ENCODE measurements at places on chromosomes 11 and 22.

- H3K4me1 ChIP-seq = peaks cover 41% of the 10 kb centered on the region
- peaks cover 75% of the 10 kb centered on the region for H3K36me3 ChIP-seq
- no peaks in the 10 kb centered on the region for H3K27me3 ChIP-seq
- no peak for DNase-seq
- H3K4me3 ChIP-seq = peak overlapping the region; percentile 88
Observed at GRCh38 chr11:57763568-57763967, 2.0 kb downstream of the CTNND1 start.

- H3K27ac ChIP-seq = no peak overlapping the region
- H3K4me3 ChIP-seq = no peak overlapping the region
- H3K36me3 ChIP-seq = no peaks in the 10 kb centered on the region
- no peaks in the 10 kb centered on the region for H3K27me3 ChIP-seq
Observed at GRCh38 chr11:128830290-128831173, 36.6 kb downstream of the KCNJ1 start.

- no peak overlapping the region for H3K27ac ChIP-seq
- no peaks in the 10 kb centered on the region for H3K4me1 ChIP-seq
- H3K27me3 ChIP-seq = peaks cover 42% of the 10 kb centered on the region
- DNase-seq = no peak
- no peak overlapping the region for H3K4me3 ChIP-seq
Observed at GRCh38 chr11:36425561-36426081, 84.5 kb downstream of the TRAF6 start.

- no peaks in the 10 kb centered on the region for H3K36me3 ChIP-seq
- H3K27me3 ChIP-seq = no peaks in the 10 kb centered on the region
- no peak for DNase-seq
- H3K4me3 ChIP-seq = no peak overlapping the region
- no peaks in the 10 kb centered on the region for H3K4me1 ChIP-seq
- no peak overlapping the region for H3K27ac ChIP-seq
Observed at GRCh38 chr11:121249039-121249663, 43.4 kb upstream of the SC5D start.

GRCh38 chr11:75028724-75029123 lies 40.0 kb downstream of the NEU3 start:
- H3K36me3 ChIP-seq = peaks cover 5% of the 10 kb centered on the region
- peaks cover 12% of the 10 kb centered on the region for H3K4me1 ChIP-seq
- no peaks in the 10 kb centered on the region for H3K27me3 ChIP-seq
- no peak overlapping the region for H3K4me3 ChIP-seq

DNA sequence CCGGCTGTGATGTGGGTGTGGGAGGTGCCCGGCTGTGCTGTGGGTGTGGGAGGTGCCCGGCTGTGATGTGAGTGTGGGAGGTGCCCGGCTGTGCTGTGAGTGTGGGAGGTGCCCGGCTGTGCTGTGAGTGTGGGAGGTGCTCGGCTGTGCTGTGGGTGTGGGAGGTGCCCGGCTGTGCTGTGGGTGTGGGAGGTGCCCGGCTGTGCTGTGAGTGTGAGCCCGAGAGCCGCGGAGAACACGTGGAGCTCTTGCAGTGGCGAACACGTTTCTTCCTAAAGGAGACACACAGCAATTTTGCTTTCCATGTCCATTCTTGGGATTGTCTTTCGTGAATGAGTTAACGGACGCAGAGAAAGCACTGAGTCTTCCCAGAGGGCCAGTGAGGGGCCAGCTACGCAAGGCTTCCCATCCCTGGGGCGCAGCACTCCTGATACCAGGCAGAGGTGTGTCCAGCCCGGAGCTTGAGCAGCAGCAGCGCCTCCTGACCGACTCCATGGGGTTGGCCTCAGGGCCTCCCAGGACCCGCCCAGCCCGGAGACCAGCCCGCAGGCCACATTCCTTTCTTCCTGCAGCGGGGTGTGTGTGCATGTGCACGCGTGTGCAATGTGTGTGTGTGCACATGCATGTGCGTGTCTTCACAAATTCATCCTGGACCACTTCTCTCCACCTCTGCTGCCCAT lies 245.0 kb upstream of the B3GAT1 start:
- no peaks in the 10 kb centered on the region for H3K36me3 ChIP-seq
- no peak for DNase-seq
- H3K27ac ChIP-seq = no peak overlapping the region
- H3K4me1 ChIP-seq = no peaks in the 10 kb centered on the region

GRCh38 chr11:82046778-82047177 lies 686.9 kb downstream of the FAM181B start:
- no peak overlapping the region for H3K4me3 ChIP-seq
- no peaks in the 10 kb centered on the region for H3K4me1 ChIP-seq
- no peak overlapping the region for H3K27ac ChIP-seq
- no peaks in the 10 kb centered on the region for H3K36me3 ChIP-seq
- no peaks in the 10 kb centered on the region for H3K27me3 ChIP-seq

DNA sequence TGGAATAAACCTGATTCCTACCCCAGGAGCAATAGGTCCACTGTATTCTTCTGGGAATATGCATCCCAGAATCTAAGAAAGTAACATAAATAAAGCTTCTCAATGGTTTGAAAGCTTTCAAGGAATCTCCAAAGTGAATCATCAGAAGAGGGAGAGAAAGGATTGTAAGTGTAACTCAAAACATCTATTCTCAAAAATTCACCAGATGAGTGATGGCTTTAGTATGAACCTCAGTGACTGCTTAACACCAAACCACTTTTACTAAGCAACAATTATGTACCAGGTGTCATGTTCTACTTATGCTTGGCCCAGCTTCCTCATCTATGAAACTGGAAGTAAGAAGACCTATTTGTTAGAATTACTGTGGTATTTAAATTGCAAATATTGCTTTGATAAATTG lies 7.4 kb downstream of the RAB38 start:
- H3K27ac ChIP-seq = no peak overlapping the region
- peaks cover 10% of the 10 kb centered on the region for H3K4me1 ChIP-seq
- no peak for DNase-seq
- H3K36me3 ChIP-seq = no peaks in the 10 kb centered on the region
- H3K4me3 ChIP-seq = no peak overlapping the region

DNA sequence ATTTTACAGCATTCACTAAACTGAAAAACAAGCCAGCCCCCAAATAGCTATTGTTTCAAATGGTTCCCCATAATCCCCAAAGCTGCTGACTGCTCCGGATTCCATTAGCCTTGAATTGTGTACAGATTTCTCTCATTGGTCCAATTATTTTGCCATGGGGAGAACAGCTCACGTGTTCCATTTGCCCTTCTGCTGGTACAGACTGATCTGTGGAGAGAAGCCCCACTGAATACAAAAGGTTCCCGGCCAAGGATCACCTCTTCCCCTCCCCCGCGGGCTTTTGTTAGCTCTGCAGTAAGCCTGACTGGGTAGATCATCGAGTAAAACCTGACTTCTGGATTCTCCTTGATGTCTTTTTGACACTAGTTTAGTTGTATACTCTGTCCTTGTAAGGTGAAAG lies 9.1 kb upstream of the MAPK8IP1 start:
- H3K27me3 ChIP-seq = no peaks in the 10 kb centered on the region
- H3K4me3 ChIP-seq = no peak overlapping the region
- H3K36me3 ChIP-seq = no peaks in the 10 kb centered on the region
- no peak overlapping the region for H3K27ac ChIP-seq

DNA sequence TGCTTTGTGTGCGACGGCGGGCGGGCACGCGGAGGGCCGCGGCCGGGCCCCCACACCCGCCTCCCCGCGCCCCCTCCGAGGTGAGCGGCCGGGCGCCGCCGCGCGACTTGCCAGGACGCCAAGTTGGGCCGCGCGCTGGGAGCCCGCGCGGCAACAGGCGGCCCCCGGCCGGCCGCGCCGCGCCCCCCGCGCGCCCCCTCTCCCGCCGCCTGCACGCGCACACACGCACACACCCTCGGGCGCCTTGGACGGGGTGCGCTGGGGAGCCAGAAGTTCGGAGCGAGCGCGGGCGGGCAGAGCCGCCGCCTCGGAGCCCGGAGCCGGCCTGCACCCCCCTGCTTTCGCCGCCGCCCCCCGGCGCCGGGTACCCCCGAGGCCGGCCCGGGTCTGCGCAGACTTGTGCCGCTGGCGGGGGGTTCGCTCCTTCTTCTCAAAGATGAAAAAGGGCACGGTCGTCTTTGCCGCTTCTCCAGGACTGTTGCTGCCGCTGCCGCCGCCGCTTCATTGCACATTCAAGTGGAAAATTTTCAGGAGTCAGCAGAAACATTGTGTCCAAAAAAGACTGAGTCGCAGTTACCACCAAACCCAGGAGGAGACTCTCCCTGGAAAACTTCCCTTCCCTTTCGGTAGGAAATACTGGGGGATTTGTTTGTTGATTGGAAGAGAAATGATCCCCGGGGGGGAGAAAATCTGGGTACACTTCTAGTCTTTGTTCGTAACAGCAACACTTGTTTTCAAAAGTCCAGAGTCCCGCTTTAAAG lies 895 bp downstream of the TEAD1 start:
- peaks cover 43% of the 10 kb centered on the region for H3K36me3 ChIP-seq
- H3K27ac ChIP-seq = peak overlapping the region; percentile 90
- no peak for DNase-seq

DNA sequence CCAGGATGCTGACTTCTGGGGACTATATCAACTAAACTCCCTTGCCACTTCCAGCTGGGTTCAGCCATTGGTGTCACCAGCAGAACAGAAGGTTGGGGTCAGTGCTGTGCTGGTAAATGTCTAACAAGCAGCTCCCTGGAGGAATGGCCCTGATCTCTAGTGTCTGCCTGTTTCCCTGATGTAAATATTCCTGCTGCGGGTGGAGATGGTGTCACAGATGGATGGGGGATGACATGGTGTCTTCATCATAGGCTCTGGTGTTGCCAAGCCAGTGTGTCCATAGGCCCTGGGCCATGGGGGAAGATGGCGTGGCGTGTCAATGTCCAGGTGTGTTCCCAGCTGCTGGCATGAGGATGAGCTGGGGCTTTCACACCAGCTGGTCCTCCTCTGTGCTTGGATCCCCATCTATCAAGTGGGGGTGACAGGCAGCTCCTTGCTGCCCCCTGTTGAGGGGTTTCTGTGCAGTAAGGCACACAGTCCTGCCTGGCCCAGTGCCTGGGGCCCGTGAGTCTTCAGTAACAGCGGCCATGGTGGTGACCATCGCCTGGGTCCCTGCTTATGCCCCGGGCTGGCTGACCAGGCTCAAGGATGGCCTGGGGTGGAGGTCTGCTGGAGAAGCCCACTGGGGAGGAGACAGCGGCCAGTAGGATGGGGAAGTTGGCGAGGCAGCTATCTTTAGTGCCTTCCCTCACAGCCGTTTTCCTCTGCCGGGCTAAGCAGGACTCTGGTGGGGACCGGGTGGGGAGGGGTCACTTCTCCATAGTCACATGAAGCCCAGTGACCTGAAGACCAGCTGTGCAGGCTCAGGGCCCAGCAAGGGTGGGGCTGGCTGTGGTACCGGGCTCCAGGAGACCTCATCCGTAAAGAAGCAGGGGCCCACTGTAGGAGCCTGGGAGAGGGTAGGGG lies 12.7 kb downstream of the RPL3 start:
- no peaks in the 10 kb centered on the region for H3K27me3 ChIP-seq
- peaks cover 43% of the 10 kb centered on the region for H3K36me3 ChIP-seq
- H3K27ac ChIP-seq = no peak overlapping the region
- H3K4me1 ChIP-seq = peaks cover 54% of the 10 kb centered on the region
- no peak overlapping the region for H3K4me3 ChIP-seq

DNA sequence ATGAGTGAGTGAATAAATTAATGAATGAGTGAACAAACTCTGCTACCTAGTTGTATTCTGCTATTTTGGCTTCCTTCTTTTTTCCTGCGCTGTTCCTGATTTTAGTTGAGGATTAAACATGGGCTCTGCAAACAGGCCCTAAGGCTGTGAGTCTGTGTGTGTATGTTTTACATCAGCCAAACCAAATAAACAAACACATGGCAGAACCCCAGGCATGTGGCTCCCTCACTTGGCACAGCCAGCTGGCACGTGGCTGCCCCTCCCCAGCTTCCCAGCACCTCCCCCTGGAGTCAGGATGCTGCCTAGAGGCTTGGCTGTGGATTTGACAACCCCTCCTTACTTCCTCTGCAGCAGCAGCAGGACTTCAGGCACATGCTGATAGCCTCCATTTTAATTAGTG lies 593.2 kb downstream of the INSC start:
- H3K27me3 ChIP-seq = no peaks in the 10 kb centered on the region
- H3K27ac ChIP-seq = no peak overlapping the region
- H3K4me3 ChIP-seq = no peak overlapping the region

Measured in Calu3 (cell line).